ENCODE measurements at places on chromosomes 4 and X.

DNA sequence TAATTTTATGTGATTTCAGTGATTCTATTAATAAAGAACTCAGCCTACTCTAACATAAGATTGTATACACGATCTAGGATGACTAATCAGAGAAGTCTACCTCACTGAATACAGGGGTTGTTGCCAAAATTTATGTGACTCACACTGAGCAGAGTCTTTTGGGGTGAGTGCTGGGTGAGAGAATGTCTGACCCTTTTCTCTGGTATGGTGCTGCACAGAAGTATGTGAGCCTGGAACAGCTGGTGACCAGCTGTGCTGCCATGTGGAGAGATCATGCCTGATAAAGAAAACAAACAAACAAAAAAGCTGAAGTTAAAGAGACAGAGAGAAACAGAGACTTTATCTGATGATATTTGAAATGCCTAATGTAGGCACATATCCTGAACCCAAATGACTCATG, 618.1 kb upstream of the GRIA3 start:
- no peak for DNase-seq

DNA sequence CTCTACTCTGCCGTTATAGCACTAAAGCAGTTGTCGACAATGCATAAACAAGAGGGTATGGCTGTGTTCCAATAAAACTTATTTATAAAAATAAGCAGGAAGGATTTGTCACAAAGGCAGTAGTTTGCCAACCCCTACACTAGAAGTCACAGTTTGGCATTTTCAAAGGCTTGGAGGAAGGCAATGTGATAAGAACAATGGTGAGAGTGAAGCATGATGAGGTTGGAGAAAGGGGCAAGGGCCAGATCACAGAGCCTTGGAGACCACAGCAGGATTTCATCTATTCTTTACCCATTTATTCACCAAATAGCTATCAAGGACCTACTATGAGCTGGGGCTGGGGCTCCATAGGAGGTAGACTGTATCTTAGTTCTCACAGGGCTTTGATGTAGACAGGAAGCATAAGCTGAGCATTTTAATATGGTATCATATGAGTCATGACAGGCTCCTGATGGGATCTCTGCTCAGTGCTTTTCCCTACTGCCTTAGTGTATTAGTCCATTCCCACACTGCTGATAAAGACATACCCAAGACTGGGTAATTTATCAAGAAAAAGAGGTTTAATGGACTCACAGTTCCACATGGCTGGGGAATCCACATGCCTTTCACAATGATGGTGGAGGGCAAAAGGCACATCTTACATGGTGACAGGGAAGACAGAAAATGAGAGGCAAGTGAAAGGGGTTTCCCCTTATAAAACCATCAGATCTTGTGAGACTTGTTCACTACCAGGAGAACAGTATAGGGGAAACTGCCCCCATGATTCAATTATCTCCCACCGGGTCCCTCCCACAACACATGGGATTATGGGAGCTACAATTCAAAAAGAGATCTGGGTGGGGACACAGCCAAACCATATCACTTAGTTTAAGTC, 58.9 kb downstream of the PPM1K start:
- DNase-seq = no peak

GRCh38 chrX:124524852-124525251, 178.5 kb downstream of the SH2D1A start:
- no peak for DNase-seq

- DNase-seq = no peak
Measured at GRCh38 chr4:123593655-123594054, 197.1 kb downstream of the SPRY1 start.

DNA sequence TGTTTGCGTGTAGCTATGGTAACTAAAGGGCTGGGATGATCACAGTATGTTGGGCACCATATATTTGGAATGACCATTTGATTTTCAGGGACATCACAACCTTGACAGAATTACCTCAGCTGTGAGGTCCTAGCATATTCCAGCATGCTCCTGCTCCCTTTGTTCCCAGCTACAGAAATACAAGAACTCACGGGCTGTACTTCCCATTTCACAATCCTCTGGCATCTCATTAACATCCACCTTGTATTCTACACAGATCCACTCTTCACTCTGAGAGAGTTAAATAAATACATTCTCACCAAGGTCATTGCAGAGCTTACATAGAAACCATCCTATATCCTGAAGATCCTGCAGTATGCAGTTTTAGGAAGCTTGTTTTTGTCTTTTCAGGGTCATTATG, 169.7 kb downstream of the FRMPD4 start:
- no peak for DNase-seq

DNA sequence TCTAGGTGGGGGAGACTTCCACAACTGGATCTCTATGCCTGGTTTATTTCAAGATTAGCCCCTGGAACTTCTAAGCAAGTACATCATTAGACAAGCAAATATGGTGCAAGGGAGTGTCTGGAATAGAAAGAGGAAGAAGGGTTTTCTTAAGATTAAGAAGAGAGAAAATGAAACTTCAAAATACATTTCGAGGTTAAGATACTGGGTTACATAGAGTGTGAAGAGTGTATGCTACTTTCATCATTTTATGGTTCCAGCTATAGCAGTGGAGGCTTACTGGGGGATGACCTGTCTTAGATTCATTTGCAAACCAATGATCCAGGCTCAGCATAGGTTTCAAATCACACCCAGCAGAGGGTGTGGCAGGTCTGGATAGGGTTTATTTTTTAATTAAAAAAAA, 144.4 kb upstream of the GATB start:
- DNase-seq = no peak

GRCh38 chr4:76277667-76278066, 26.1 kb downstream of the FAM47E start:
- DNase-seq = no peak

All from activated CD8-positive, alpha-beta memory T cell treated with anti-CD3 and anti-CD28 coated beads for 4 hours (primary cell).